ENCODE measurements at places on chromosomes 13 and 19.

- no peak for DNase-seq
Observed at GRCh38 chr13:112441226-112441625, 65.1 kb downstream of the SPACA7 start.

DNA sequence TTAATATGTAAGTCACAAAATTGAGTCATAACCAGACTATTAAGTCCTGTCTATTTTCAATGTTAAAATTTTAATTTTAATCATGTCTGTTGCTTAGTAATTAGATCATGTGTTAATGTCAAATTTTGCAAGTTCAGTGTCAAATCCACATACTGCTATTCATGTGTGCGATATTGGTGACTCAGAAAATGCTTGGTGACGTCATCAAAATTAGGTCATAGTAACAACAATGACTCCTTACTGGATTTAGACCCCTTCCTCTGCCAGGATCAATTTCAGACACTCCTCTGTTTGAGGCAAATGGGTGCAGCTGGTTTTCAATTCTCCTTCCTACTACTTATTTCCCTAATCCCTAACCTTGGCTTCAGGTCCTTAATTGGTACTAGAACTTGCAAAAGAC lies 1394.3 kb upstream of the SLC10A2 start:
- no peak for DNase-seq

GRCh38 chr13:72208112-72208645 lies 341.2 kb upstream of the DACH1 start:
- DNase-seq: no peak

- DNase-seq: peak; percentile 4
Observed at GRCh38 chr13:77544355-77544754, 8.8 kb downstream of the SCEL start.

GRCh38 chr19:30471441-30471840 lies 99.3 kb downstream of the ZNF536 start:
- DNase-seq: no peak

DNA sequence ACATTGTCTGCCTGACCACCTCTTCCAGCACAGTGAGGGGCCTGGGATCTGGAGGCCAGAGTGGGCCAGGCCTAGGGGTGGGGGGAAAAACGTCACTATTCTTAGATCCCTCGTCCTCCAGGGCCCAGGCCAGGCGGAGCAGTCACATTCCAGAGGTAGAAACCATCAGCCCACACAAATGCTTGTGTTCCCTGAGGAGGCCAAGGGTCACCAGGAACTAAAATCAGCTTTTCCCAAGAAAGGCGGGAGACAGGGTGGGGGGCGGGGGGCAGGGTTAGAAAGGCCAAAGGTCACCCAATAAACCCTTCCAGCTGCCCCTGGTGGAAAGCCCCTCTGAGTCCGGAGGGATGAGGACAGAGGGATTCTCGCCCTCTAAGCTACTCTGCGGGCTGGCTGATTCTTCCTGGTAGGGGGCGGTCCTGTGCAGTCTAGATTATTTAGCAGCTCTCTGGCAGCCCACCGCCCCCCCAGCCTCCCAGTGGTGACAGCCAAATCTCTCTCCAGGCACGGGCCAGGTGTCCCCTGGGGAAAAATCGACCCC lies 23.5 kb upstream of the CCL25 start:
- DNase-seq: no peak

GRCh38 chr19:10566658-10567410 lies 1.0 kb upstream of the KRI1 start:
- no peak for DNase-seq
